Brain (organoid and tissue), 16 donors: ENCODE measurements at places on chromosomes 6 and 20. TPM values are rescaled to one million over a fixed set of nuclear protein-coding genes. Genes with fewer than 3 reads are reported as not detected.

CDC5L gene
- 22.8 TPM for polyA plus RNA-seq

GMNN gene
- polyA plus RNA-seq, result 25.0 TPM

ERGIC3 gene
- polyA plus RNA-seq, result 404 TPM

SIRPD gene
- polyA plus RNA-seq, result not detected

BTN1A1 gene
- polyA plus RNA-seq, result 0.36 TPM
